GDM1 (cell line): ENCODE measurements at places on chromosomes 5 and 9.

DNA sequence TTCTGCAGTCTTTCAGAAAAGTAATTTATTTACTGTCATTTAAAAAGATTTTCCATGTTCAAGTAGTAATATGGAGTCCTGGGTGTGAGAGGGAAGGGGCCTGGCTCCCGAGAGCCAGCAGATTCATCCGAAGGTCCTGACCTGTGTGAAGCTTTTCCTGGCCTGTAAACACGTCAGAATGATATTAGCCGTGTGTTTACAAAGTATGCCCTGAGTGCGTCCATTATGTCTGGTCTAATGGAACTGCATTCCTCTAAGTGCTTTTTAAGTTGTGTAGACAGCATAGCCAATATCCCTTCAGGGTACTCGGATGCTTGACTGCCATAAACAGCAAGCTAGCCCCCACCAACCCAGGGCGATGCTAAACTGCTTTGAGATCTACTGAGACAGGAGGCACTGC, 495.2 kb downstream of the AGTPBP1 start:
- DNase-seq = no peak

DNA sequence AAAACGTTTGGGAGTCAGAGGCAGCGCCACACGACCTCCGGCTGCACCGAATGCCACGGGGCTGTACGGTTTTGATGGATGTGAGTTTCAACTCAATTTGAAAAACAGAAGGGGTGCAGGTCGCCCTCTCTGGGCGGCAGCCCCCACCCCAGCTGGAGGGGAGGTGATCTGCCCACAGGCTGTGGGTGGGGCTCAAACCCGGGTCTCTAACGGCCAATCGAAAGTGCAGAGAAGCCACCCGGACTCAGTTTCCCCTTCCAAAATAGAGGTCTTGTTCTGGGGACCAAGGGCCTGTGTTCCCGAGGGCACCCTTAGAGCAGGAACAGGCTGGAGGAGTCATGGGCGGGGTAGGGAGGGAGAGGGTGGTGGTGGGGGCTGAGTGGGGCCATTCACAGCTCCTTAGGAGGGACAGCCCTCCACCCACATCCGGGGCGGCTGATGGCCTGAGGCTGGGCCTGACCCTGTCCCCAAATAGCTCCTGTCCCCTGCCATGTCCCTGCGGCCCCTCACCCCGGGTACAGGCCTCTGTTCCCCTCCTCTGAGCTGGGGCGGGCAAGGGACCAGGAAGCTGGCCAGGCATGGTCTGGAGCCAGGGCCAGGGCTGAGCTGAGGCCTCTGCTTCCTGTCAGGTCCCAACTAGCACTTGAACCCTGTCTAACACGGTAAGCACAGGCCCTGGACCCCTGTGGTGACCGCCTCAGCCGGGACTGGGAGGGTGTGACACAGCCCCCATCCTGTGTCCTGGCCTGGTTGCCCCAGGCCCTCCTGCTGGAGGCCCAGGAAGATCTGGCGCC, 22.6 kb upstream of the NOTCH1 start:
- DNase-seq = no peak

GRCh38 chr9:93184432-93185265, 710 bp downstream of the WNK2 start:
- DNase-seq = no peak

GRCh38 chr5:148910686-148911361, 84.4 kb downstream of the ADRB2 start:
- no peak for DNase-seq

DNA sequence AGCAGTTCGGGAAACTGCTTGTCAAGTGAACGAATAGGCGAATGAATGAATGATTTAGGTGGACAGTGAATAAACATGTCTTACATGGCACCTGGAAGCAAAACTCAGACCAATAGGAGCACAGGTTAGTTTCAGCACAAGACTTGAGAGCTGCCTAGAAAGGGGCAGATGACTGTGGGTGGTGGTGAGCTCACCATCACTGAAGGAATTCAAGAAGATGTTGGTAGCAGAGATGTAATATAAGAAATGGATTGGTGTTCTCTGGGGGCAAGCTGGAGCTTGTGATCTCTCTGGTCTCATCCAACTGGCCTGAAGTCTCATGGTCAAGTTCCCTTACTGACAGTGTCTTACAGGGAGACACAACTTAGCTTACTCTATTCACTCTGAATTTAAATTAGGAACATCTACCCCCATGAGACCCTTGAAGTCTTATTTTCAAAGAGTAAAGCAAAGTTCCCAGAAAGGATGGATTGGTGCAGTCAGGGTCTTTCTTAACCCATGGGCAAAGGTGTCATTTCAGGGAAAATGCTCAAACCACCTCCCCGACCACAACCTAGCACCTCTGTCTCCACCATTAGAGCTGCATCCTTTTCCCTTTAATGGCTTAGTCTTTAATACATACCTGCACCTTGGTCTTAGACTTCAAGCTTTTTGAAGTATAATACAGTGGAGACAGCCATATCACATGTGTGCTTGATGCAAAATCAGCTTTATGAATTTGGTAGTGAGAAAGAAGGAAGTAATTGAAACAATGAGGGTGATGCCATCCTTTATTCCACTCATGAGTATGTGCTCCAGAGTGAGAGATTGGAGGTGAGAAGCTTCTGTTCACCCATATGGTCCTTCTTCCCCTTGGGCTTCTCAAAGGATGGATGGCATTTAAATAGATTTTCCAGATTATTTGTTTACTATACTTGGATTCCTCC, 5.1 kb downstream of the LCP2 start:
- DNase-seq = no peak

GRCh38 chr5:5882706-5883105, 460.2 kb downstream of the ICE1 start:
- DNase-seq = no peak

DNA sequence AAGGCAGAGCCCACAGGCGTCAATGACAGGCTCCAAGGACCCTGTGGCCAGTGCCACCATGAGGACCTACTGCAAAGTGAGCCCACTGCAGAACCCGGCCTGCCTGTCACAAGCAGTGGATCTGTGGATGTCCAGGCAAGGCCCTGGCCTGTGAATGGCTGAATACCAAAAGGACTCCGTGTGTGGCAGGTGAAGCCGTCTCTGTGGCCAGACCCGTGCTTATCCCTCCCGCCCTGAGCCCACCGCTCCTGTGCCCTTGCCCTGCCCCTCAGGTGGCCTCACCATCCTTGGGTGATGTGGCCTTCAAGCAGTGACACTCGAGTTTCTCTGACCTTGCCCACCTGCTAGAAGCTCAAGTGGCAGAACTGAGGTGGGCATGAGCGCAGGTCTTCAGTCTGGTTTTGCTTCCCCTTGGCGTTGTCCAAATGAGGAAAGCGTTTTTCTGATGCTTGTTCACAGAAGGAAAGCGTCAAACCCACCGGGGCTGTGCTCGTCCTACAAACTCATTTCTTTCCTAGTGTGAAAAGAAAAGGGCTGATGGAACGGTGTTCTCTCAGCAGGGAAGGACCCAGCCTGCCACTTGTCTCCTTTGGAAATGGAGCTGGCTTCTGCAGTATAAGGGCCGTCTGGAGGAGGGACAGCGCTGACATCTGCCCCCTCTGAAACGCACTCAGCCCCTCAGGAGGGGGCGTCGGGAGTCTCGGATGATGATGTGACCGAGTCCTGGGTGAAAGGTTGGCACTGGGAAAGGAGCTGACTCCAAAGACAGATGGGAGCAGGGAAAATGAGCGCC, 377.7 kb upstream of the IRX4 start:
- no peak for DNase-seq

DNA sequence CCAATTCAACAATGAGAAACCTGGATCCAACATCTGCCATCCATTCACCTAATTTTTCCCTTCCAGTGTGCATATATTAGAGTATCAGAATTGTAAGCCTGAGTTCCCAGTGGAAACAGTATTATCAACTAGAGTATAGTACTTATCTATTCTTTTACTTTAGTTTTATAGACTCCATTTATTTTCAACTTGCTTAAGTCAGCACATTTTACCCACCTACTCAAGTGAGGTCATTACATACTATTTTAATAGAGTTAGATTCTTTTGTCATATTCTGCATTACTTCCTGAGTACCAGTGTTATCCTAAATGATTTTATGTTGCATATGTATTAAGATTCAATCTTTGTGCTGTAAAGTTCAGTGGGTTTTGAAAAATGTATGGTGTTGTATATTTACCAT, 1393.3 kb downstream of the MAT2B start:
- DNase-seq = no peak

- no peak for DNase-seq
Observed at GRCh38 chr5:104088876-104089778, 526.5 kb upstream of the NUDT12 start.

DNA sequence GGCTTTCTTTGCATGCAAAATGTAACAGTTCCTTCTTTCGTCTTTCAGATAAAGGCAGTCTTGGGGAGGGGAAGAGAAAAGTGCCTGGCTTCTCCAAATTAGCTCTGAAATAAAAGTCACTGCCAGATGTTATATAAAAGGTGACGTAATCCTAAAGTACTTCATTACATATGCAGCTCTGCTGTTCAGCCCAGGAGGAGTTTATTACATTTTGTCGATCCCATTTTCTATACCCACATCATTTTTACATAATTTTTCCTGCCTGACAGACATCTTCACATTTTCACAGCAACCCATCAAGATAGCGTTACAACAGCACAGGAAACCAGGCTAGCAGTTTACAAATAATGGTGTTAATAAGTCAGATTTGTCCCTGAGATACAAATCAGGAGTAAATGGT, 86.7 kb upstream of the SLC30A5 start:
- DNase-seq = no peak

GRCh38 chr5:109853377-109853776, 163.7 kb downstream of the MAN2A1 start:
- DNase-seq = no peak

DNA sequence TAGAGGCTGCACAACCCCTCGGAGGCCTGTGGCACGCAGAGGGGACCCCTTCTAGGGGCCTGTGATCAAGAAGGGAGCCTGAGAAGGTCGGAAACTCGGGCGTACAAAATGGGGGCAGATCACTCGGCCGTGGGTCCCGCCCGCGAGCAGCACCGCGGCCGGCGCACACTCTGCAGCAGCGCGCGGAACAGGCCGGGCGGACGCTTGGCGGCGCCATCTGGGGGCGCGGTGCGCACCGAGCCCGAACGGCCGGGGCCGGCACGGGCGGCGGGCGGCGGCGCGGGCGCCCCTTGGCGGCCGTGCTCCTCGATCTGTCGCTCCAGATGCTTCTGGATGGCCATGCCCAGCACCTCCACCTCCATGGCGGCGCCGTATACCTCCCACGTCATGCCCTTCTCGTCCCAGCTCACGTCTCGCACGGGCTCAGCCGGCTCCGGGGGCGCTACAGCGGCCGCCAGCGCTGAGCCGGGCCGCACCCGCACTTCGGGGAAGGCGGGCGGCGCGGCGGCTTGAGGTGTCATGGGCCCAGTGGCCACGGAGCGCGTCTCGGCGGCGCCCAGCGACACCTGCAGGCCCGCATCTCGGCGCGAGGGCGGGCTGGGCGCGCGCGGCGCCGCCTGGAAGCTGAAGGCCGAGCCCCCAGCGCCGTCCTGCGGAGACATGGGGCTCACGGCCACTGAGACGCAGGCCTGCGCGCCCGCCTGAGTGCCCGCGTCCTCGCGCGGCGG, 13.1 kb downstream of the GPRIN1 start:
- peak; percentile 37 for DNase-seq

GRCh38 chr9:91951944-91952520, 2.0 kb upstream of the ROR2 start:
- DNase-seq = no peak

DNA sequence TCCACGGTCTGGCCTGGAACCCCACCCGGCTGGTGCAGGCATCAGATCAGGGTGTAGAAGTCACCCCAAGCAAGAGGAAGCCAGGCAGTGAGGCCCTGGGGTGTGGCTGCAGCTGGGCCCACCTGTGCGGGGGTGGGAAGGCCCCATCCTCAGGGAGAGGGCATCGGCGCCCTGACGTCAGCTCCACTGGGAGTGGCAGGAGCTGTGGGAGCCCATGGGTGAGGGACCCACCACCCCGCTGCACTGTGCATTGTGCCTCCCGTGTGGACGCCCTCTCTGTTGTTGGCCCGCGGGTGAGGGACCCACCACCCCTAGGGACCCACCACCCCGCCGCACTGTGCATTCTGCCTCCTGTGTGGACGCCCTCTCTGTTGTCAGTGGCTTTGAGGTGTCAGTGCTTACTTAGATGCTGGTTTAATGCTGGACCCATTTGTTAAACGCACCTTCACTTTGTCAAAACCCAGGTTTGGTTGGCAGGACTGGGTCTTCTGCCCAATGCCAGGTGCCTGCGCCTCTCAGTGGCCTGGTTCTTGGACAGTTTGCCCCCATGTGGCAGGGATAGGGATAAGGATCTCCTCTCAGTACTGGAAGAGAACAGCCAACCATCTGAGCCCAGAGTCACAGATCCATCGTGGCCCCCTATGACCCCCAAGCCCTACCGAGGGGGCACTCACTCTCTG, 6.9 kb upstream of the EXOC3 start:
- no peak for DNase-seq

GRCh38 chr5:69170495-69170894, 3.5 kb downstream of the CCNB1 start:
- DNase-seq = no peak

DNA sequence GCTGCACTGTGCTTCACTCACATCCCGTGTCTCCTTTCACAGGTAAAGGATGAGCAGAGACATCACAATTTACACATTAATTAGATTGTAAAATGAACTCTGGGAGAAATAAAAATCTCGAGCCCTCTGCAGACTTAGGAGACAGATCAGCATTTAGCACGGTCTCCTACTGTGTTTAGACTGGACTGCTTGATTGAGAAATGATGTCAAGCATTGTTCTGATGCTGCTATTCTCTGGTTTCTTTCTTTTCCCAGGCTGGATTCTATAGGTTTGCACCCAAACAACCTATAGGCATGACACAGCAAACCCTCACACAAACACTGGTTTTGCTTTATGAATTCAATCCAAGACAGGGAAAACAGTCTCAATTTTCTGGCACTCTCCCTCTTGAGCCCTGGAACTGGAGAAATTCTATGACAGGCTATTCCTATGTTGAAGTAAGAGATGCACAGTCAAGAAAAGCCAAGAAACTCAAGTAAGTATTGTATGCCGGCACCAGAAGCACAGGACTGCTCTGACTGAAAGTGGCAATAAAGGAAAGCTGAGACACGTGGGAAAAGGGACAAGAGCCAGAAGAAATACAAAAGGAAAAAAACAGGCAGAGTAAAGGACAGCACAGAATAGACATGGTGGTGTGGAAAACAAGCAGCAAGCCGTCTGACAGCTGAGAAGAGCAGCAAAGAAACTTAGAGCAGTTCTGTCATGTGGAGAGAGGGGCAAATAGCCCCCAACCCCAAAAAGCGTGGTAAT, 24.8 kb upstream of the ERAP2 start:
- no peak for DNase-seq

DNA sequence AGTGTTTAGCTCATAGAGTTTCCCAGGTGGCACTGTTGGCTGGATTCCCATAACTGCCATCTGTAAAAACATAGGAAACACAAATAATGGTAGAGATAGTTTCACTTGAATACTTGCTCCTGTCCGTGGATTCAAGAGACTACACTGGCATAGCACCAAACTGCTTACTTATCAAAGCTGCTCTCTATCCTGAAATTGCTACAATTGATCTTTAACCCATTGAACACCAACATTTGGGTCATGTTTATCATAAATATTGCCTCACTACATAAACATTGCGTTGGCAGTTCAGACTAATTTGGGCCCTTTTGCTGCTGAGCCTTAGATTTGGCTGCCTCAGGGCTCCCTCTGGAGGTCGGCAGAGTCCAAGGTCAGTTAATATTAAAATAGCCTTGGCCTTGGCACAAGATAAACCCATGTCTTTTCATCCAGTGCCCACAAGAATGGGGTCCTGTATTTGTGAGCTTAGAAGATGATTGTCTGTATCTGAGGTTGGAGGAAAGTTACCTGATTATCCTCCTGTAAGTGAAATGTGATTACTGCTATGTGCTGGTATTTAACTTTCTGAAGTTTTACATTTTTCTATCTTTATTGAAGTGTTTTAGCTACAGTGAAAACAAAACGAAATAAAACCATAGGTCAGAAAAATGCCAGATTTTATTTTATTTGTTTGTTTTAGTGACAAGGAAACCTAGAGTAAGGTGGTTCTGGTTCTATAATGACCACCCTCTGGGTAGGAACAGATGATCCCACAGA, 4.0 kb upstream of the RANBP3L start:
- peak; percentile 24 for DNase-seq
